ENCODE measurements at places on chromosomes 5 and 9.

- no peak for DNase-seq
Measured at GRCh38 chr9:133609311-133610098, at the start of gene FAM163B. FAM163B (minus strand) TSS chr9:133609389; CDS start chr9:133580223, 29,166 bp downstream.

GRCh38 chr5:51567636-51568035 lies 184.4 kb downstream of the ISL1 start:
- no peak for DNase-seq

- no peak for DNase-seq
Measured at GRCh38 chr9:12882430-12882829, 107.6 kb downstream of the LURAP1L start.

- no peak for DNase-seq
Measured at GRCh38 chr5:135813758-135814157, 20.7 kb upstream of the SLC25A48 start.

- no peak for DNase-seq
Measured at GRCh38 chr9:109997682-109998081, 210.3 kb downstream of the C9orf152 start.

DNA sequence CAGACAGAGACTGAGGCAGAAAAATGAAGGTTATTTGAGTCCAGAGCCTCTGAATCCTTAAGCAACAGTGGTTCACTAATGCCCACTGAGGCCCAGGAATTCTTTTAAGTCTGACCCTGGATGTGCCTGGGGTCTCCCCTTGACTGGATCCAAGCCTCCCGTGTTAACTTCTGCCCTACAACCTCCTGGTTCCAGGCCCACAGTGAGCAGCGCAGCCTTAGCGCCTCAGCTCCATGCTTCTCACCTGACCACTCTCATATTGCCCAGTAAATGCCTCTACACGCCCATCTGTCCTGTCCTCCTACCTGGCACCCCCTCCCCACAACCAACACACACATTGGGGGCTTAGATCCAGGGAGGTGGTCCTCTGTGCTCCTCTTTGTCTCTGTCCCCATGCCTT lies 6.4 kb downstream of the IL3 start:
- DNase-seq: no peak

DNA sequence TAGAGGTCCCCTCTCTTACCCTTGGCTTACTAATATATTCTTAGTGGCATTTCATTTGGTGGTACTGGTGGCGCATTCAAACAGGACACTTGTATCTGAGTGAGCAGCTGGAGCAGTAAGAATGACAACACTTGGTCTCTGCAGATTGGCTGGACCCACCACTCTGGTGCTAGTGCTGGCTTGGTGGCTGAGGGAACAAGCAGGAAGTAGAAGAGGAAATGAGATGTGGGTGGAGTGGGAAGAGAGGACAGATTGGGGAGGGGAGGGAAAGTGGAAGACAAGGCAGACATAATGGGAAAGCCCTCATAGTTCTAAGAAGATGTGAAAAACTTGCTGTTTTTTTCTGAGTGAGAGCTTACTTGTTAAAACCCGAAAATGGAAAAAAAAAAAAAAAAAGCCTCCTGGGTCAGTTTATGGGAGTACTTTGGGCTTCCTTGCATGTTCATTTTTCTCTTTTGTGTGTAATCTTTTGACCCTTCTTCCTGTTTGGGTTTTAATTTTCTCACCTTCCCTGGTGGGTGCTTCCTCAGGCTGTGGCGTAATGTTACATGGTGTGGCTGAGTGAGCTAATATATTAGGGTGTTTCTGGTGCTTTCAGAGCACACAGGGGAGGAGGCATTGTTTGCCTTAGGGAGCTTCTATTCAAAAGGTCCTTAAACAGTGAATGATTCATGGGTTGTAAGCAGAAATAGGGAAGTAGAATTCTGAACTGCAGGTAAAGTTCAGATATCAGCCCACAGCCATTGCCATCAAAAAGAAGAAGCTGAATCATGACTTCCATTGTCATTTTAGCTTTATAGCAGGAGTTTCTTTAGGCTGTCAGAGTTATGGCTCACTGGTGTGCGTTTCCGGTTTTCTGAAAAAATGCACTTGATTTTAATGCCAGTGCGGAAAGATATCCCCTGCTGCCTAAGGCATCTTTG lies 52.3 kb downstream of the TLE4 start:
- no peak for DNase-seq

GRCh38 chr9:128252317-128253139 lies 23.3 kb downstream of the GOLGA2 start:
- DNase-seq: no peak

DNA sequence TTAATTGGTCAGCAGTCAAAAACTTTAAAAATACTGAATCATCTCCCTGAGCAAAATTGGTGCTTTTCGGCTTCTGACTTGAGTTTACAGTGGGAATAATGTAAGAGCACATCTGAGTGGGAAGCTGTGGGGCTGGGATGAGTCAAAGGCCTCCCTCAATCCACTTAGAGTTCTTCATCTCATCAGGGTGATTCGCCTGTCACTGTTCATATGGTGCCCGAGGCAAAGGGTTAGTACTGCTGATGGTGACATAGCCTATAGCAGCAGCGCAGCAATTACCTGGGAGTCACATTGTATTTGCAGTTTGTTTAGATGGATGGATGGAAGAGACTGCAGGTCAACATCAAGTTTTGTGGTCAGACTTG lies 113.8 kb upstream of the ZNF608 start:
- no peak for DNase-seq

- DNase-seq: no peak
Measured at GRCh38 chr5:142977363-142978051, 207.3 kb downstream of the ARHGAP26 start.

- DNase-seq: no peak
Measured at GRCh38 chr9:105690742-105691141, 3.6 kb upstream of the TMEM38B start.

DNA sequence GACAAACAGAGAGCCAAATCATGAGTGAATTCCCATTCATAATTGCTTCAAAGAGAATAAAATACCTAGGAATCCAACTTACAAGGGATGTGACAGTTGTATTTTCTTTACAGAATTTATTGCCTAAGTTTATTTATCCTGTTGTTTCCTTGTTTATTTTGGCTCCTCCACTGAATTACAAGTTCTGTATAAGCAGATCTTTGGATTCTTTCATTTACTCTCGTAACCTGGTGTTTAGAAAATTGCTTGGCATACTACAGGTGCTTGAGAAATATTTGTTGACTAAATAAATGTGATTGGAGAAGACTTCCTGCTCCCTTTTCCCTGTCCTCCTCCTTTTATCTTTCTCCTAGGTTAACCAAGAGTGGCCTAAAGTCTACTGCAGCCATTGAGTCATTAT lies 455.6 kb downstream of the TMEM38B start:
- no peak for DNase-seq

DNA sequence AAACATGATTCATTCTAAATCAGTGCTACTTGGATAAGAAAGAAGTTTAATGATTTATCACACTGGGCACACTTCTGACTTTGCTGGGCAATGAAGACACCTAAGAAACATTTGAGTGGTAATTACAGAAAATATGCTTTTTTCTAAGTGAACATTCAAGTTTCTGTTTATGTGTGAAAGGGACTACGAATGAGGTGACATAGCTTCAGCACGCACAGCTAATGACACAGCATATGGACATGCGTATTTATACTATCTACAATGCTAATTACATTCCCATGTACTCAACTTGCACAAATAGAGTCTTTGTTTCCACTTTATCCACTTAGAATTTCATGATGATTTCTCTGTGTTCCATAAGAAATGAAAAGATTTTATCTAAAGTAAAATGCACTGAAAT lies 40.6 kb downstream of the FREM1 start:
- no peak for DNase-seq

- no peak for DNase-seq
Measured at GRCh38 chr5:32584646-32585045, 711 bp upstream of the SUB1 start.

GRCh38 chr5:99019812-99020697 lies 91.2 kb upstream of the CHD1 start:
- DNase-seq: no peak

- DNase-seq: no peak
Measured at GRCh38 chr9:4130166-4130565, 169.7 kb downstream of the GLIS3 start.

- DNase-seq: no peak
Measured at GRCh38 chr9:133347515-133347984, 381 bp downstream of the MED22 start.

DNA sequence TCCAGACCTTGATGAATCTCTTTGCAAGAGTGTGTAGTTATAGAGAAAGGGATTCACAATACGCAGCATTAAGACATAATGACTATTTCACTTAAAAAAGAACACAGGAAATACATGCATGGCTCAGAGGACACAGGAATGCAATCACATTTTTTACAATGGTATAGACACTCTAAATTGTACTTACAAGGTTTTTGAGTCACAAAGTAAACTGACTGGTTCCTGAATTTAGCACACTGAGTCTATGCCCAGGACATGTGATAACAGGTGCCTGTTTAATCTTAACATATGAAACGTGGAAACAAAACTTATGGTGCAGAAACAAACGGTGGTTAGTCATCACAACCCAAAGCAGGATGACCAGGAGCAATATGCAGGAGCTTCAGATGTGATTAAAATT lies 6.7 kb downstream of the EPB41L4A start:
- no peak for DNase-seq

- no peak for DNase-seq
Measured at GRCh38 chr5:36273809-36274526, 27.7 kb downstream of the RANBP3L start.

GRCh38 chr9:92616655-92617111 lies 53.2 kb downstream of the IPPK start:
- no peak for DNase-seq

DNA sequence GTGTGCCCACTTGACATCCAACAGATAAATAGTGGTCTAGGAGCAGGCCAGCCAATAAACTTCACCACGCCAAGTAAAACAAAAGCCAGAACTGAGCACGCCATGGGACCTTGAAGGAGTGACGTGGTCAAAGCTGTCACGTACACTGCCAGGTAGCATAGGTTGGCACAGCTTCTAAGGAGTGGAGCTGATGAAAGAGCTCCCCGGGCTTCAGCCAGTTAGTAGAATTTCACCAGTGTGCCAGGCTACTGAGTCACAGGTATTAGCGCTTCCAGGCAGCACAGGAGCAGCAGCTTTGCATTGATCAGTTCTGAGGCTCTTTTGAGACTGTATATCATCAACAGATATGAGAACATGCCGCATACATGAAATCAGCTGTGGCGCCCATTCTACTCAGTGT lies 19.4 kb downstream of the VLDLR start:
- no peak for DNase-seq

GRCh38 chr9:110950041-110950645 lies 88.1 kb downstream of the LPAR1 start:
- no peak for DNase-seq

DNA sequence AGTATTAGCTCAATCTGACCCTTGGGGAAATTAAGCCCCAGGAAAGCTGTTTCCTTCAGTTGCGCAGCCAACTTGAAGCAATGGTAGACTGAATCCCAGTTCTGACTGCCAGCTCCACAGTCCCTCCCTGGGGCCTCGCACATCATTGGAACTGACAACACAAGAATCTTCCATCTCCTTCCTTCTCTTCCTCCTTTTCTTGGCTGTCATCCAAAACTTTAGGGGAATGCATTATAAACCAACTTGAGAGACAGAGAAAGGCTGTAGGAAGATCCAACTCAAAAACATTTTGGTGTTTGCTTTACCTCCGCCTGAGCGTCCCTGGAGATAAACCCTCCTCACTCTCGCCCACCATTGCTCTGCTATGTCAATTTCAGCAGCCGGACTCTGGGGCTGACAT lies 16.6 kb downstream of the KCNIP1 start:
- no peak for DNase-seq

GRCh38 chr5:55149308-55149795 lies 10.6 kb upstream of the GPX8 start:
- DNase-seq: no peak

GRCh38 chr5:171418982-171419687 lies at the start of gene FGF18:
FGF18 (plus strand) TSS chr5:171419647; CDS start chr5:171420200, 553 bp downstream.
- DNase-seq: no peak

DNA sequence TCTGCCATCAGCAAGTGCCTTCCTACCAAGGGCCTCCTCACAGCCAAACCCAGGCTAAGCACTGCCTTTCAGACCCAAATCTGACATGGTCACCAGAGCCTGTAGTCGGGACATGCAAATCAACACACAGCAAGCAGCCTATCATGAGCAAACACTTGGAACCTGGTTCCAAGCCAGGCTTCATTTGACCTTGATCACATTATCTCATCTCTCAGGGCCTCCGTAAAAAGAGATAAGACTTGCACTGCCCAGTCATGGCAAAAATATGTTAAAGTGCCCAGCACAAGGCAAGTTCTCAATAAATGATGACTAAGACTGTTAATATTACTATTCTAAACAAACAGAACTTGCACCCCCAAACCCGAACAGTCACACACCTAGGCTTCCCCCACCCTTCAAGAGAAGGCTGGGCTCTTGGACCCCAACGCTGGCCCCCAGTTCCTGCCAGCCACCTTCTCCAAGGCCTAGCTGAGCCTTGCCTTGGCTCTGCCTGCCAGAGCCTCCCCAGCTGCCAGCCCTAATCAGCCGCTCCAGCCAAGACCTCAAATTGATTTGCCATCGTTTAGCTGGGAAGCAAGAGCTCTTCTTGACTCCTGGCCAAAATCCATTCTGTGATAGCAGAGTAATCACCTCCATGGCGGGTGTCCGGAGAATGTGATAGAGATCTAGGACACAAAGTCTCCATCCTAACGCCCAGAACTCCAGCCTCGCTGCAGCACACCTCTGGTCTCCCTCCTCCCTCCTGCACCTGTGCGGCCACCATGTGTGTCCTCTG lies 18.7 kb downstream of the CPLX2 start:
- no peak for DNase-seq

DNA sequence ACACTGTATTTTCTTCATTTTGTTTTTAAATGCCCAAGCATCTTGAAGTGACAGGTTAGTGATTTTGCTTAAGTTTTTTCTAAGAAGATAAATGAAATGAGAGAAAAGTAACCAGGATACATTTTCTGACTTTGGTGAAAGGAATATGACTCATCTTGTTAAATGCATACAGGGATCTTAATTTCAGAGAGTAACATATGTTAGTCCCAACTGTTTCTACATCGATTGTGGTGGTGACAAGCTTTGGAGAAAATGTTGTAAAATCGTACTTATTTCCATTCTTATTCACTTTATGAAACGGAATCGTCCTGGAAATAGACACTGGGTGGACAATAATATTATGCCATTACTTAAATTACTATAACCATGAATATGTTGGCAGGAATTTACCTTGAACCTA lies 107.5 kb downstream of the KCNN2 start:
- no peak for DNase-seq

- DNase-seq: no peak
Measured at GRCh38 chr5:96730586-96730985, 68.4 kb downstream of the CAST start.

Data from NCI-H1436 treated with DMSO at 0.1 percent for 48 hours (cell line).